ENCODE measurements at places on chromosomes 1 and 21.

- no peak for DNase-seq
These were observed 30.5 kb downstream of the OR10J1 start for GRCh38 chr1:159469921-159470533.

- no peak for DNase-seq
These were observed 23.9 kb downstream of the IFNAR1 start for GRCh38 chr21:33348706-33349105.

GRCh38 chr1:82099170-82099569 is 298.4 kb downstream of the ADGRL2 start:
- DNase-seq, result no peak

DNA sequence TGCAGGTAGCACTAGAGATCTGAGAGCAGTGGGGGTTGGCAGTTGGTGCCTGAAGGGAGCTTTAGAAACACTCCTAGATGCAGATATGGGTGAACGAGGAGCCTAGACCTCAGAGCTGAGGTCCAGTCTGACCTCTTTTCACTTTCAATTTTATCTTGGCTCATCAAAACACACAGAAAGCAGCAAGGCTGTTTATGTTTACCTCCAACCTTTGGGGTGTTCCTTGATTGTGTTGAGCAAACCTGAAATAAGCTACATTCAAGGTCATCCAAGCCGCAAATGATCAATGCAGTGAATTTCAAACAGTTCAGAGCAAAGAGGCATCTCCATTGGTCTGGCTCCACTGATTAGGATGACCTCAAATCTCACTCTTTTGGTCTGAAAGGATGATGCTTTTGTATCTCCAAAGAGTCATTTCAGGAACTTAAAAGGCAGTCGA is 1.3 kb downstream of the LY9 start:
- DNase-seq, result no peak

DNA sequence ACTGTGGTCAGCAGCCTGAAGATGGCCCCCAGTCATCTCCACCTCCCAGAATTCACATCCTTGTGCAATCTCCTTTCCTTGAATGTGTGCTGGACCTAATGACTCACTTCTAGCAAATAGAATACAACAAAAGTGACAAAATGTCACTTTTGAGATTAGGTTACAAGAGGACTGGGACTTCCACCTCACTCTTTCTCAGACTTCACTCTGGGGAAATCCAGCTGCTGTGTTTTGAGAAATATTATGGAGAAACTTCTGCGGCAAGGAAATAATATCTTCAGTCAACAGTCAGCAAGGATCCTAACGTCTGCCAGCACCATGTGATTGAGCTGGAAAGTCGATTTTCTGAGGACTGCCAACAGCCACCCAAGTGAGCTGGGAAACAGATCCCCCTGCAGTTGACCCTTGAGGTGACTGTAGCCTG is 70.5 kb upstream of the GADD45A start:
- DNase-seq, result no peak

DNA sequence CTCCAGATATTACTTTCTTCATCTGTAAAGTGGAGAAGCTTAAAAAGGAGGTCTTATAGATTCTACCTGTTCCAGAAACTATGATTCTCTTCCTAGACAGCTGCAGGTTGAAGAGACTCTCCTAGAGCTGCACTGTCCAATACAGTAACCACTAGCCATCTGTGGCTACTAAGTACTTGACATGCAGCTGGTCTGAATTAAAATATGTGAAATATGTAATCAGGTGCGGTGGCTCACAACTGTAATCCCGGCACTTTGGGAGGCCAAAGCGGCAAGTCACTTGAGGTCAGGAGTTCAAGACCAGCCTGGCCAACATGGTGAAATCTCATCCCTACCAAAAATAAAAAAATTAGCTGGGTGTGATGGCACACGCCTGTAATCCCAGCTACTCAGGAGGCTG is 15.8 kb downstream of the APP start:
- no peak for DNase-seq

Measured in activated CD8-positive, alpha-beta memory T cell treated with anti-CD3 and anti-CD28 coated beads for 1 hour (primary cell).